ENCODE measurements at places on chromosomes 3 and 15.

GRCh38 chr15:96243701-96244100 lies 86.8 kb upstream of the NR2F2 start:
- peak; percentile 42 for DNase-seq

- DNase-seq, result peak; percentile 82
These were observed 68.8 kb upstream of the DLG1 start for GRCh38 chr3:197367081-197367780.

DNA sequence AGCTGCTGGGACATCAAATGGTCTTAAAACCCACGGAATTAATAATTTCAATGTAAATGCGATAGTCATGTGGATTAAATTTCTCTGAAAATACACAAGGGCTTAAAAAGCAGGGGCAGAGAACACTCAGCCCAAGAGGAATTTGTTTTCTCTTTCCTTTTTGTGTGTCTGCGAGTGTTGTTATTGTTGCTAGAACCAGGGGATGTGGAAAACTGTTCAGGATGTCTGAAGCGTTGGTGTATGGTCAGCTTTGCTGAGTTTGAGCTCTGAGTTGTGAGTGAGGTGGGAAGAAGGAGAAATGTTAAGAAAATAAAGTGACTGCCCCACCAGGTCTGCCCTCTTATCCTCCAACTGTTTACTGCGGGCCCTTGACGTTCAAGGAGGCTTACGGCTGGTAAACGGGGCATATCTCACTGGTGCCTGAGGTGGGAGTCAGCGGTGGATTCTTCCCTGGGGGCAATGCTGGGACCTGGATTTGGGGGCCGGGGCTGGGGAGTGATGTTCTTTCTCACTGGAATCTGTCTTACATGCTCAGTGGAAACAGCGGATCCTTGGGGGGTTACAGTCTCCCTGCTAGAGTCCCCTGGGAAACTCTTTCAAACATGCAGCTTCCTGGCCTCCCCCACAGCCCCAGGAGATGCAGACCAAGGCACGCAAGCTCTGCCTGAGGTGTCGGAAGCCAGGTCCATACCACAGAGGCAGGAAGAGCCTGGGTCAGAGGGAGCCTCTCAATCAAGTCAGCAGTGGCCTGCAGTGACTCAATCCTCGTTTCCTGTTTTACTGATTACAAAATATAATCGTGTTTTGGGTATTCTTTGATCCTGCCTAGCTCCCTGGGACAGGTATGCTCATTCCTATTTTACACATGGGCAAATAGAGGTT lies 41.8 kb downstream of the ITGA11 start:
- peak; percentile 74 for DNase-seq

- DNase-seq, result no peak
These were observed 228.4 kb downstream of the MAGI1 start for GRCh38 chr3:65810302-65810701.

- peak; percentile 31 for DNase-seq
These were observed 29.5 kb downstream of the CCDC12 start for GRCh38 chr3:46946856-46947545.

GRCh38 chr3:32125012-32125411 lies 18.6 kb downstream of the GPD1L start:
- DNase-seq, result no peak

- DNase-seq, result no peak
These were observed 451.5 kb upstream of the PPP2R3A start for GRCh38 chr3:135514060-135514448.

GRCh38 chr3:9727743-9728142 lies 3.8 kb upstream of the BRPF1 start:
- DNase-seq, result peak; percentile 47

- no peak for DNase-seq
These were observed 14.1 kb downstream of the RPLP1 start for GRCh38 chr15:69466733-69467132.

- DNase-seq, result no peak
These were observed 70.1 kb downstream of the ST8SIA2 start for GRCh38 chr15:92463826-92464225.

- no peak for DNase-seq
These were observed 319.7 kb downstream of the UACA start for GRCh38 chr15:70443486-70444273.

DNA sequence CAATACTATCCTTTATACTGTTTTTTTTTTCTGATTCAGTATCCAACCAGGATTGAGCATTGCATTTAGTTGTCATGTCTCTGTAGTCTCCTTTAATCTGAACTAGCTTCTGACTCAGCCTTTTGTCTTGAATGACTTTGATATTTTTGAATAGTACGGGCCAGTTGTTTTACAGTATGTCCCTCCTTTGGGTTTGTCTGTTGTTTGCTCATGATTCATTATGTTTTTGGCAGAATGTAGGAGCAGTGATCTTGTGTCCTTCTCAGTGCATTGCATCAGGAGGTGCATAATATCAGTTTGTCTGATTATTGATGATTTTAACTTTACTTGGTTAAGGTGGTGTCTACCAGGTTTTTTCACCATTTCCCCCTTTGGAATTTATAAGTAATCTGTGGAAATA lies 20.5 kb downstream of the EXOG start:
- DNase-seq, result no peak

DNA sequence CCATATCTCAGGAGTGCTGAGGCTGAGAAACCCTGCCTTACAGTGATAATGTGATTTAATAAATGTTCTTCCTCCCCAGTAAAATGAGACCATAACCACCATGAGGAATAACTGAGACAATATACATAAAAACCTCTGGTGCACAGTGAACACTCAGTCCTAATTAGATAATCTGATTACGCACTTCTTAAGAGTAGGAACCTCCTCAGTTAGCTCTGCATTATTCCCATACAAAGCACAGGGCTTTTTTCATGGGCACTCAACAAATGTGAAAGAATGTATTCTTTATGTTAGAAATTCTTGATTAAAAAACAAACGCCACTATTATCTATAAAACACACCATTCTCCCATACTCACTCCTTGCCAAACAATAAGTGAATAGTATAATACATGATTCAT lies 97.0 kb downstream of the TNIK start:
- no peak for DNase-seq

DNA sequence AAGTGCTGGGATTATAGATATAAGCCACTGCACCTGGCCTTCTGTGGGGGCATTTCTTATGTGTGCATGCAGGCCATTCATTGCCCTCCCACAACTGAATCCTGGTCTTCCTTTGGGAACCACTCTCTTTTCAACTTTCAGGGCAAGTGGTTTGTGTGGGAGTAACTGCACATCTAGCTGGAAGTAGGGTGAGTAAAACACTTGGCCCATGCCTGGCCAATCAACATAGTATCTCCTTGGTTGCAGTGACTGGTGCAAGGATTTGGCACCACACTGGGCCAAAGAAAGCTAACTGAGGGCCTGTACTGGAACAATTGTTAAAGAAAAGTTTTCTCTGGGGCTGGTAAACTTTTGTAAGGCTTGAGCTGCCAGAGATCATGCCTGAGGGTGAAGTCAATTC lies 189.2 kb upstream of the FEZF2 start:
- DNase-seq, result peak; percentile 27

GRCh38 chr15:56813995-56814394 lies 80.7 kb upstream of the ZNF280D start:
- DNase-seq, result peak; percentile 13

- no peak for DNase-seq
These were observed at the start of gene ENTPD3 for GRCh38 chr3:40387001-40387894. ENTPD3 (plus strand) TSS chr3:40387184; CDS start chr3:40388058, 874 bp downstream.

DNA sequence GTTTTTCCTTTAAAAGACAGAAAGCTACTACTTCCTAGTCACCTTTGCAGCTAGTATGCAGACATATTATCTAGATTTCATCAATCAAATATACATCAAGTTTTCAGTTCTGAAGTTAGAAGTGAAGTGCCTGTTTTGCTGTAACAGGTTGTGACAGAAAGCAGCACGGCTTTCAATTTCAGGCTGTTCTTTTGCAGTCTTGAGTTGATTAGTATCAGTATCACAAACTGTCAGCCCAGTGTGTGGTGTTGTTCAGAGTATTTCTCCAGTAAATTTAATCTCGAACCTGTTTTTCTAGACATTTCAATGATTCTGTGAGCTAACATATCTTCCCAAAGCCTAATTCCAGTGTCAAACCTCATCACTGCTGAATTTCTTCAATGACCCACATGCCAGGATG lies 1050.8 kb downstream of the DIPK2A start:
- DNase-seq, result no peak

- peak; percentile 47 for DNase-seq
These were observed 126.5 kb downstream of the CMSS1 start for GRCh38 chr3:99943931-99944761.

DNA sequence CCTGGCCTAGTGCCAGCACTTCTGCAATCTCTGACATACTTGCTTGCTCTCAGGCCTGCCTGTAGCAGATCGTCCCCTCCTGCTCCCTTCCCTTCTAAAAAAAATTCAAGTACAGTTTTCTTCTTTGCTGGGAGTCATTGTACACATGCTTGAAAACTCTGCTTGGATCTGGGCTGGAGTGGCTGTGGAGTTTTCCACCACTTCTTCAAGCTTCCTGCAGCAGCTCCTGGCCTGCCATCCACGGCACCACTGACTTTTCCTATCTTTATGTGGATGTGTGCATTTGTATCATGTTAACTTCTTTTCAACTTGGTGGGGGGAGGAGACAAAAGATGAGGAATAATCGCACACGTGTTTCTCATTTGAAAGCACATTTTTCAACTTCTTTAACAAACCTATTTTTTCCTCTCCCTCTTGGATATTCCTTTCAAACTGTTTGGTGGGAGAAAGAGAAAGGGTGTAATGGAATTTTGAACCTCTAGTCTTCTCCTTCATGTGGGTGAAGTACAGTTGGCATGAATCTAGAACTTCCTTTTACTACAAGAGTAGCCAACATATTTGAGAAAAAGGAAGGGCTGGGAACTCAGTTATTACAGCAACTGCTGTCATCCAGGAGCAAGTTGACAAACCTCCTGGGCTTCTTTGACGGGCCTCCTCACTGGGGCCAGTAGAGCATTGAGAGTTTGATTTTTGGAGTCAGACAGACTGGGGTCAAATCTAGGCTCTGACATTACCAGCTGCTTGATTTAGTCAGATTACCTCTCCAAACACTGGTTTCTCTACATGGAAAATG lies 61.2 kb upstream of the LRTM1 start:
- peak; percentile 90 for DNase-seq

GRCh38 chr3:22231061-22231460 lies 480.1 kb upstream of the ZNF385D start:
- no peak for DNase-seq

DNA sequence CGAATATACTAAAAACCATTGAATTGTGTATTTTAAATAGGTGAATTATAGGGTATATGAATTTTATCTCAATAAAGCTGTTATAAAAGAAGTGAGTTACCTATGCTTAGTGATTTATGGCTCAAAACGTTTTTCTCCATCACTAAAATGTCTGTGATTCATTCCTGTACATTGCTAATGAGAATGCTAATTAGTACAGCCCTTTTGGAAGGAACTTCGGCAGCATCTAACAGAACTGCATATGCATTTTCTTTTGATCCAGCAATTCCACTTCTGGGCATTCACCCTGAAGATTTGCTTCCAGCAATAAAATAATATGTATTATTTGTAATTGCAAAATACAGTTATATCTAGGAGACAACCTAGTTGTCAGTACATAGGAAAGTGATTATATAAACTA lies 53.6 kb downstream of the TCF12 start:
- DNase-seq, result no peak
